ENCODE measurements at places on chromosomes 12 and 14.

DNA sequence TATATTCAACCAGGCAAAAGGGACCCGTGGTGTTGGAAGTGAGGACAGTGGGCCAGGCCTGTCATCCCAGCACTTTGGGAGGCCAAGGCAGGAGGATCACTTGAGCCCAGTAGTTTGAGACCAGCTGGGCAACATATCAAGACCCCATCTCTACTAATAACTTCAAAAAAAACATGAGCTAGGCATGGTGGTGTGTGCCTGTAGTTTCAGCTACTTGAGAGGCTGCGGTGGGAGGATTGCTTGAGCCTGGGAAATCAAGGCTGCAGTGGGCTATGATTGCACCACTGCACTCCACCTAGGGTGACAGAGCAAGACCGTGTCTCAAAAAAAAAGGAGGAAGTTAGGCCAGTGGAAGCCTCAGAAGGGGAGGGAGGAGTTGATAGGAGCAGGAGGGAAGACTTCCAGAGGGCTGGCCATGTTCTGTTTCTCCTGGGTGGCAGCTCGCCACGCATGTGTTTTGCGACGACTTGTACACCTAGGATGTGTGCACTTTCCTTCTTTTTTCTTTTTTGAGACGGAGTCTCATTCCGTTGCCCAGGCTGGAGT lies 10.1 kb downstream of the SLC25A29 start:
- DNase-seq = no peak

GRCh38 chr12:105053116-105053572 lies 31.1 kb downstream of the ALDH1L2 start:
- DNase-seq = peak; percentile 68

- no peak for DNase-seq
Observed at GRCh38 chr12:12636641-12637040, 25.0 kb downstream of the CREBL2 start.

GRCh38 chr14:67666750-67667449 lies 7.5 kb downstream of the VTI1B start:
- peak; percentile 3 for DNase-seq

- DNase-seq = peak; percentile 75
Observed at GRCh38 chr12:98516111-98516873, 902 bp downstream of the TMPO start.

GRCh38 chr12:61514016-61514415 lies 746.2 kb upstream of the USP15 start:
- DNase-seq = no peak

DNA sequence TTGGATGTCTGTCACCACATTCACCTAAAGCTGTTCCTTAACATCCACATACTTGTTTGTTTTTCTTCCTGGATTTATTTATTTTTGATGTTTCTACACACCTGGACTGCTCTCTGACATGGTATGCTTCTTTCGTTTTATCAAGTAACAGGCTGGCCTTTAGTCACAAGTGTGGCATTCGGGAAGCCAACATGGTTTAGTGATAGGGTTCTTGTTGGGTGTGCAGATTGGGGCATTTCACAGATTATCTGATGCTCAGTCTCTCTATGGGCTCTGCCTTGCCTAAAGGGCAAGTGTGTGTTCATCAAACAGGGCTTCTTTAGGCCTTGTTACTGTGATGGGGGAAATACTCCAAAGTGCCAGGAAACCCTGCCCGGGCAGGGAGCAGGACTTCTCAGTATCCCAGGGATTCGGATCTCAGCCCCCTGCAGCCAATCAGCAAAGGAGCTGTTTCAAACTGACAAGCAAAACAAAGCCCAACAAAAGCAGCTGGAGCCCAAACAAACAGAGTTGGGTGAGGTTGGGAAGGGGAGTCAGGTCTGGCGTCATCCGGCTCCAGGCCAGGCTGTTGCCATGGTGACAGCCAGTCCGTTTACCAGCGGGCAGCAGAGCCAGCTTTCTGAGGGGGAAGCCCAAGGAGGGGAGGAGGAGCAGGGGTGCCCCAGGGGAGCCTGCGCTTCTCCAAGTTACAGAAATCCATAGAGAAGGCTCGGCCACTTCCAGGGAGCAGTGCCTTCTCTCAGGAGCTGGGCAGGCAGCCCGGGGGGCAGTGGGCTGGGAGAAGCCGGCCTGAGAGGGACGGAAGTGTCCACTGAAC lies 31.9 kb downstream of the FOS start:
- no peak for DNase-seq

GRCh38 chr12:100219328-100220109 lies 18.9 kb downstream of the ACTR6 start:
- no peak for DNase-seq

DNA sequence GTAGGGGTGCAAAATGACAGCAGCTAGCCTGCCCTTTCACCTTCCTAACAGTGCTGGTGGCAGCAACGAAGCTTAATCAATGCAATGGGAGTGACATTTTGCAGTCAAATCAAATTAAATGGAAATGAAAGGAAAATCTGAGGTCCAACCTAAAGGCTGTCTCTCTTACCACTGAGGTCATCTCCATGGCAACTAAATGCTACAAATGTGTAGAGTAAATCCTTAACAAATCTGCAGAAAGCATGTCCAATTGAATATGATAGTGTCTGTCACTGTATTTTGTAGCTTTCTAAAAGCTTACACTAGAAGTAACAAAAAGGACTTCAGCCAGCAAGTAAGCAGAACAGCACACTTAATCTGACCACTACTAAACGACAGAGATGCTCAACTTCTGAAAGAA lies 488.8 kb downstream of the BCAT1 start:
- DNase-seq = no peak

GRCh38 chr12:121861636-121862254 lies 3.1 kb upstream of the HPD start:
- no peak for DNase-seq

DNA sequence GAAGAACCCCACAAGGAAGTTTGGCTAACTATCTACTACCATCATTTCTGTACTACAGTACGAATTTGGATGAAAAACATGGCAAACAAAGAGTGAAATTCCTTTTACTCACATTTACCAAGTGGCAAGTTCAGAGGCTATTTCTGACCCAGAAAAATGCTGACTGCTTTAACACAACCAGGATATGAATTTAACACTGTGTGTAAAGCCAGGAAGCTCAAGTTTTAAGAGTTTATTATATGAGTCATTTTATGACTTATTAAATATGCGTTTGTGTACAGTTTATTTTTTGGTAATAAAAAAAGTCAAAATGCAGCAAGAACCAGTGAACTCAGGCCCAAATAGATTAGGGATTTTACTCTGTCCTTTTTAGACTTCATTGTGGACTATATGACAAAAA lies 58.4 kb upstream of the STAC3 start:
- no peak for DNase-seq

DNA sequence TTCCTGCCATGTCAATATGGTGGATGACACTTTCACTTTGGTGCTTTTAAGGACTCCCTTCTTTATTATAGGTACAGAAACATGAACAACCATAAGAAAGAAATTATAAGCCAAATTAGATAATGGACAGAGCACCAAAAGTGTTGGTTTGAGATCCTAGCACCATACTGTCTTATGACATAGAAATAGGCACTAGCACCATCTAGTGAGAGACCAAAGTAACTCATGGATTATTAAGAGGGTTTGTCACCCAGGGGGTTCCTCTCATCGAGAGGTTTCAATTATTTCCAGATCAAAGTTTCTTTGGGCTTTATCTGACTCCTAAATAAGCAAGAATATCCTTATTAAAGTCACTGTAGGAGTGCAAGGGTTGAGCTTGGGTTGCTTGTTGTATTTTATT lies 153.0 kb upstream of the DIO2 start:
- DNase-seq = no peak

DNA sequence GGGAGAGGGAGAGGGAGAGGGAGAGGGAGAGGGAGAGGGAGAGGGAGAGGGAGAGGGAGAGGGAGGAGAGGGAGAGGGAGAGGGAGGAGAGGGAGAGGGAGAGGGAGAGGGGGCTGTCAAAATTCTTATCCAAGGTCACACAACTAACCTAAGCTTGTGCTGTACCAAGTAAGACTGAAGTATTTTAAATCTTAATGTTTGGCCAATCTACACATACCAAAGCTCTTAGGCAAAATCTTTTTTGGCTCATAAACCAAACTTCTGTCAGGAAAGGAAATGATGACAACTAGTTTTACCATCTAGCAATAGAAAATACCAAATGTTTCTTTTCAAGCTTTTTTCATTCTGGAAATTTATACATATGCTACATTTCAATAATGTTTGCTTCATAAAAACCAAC lies 33.8 kb downstream of the CCDC38 start:
- no peak for DNase-seq

DNA sequence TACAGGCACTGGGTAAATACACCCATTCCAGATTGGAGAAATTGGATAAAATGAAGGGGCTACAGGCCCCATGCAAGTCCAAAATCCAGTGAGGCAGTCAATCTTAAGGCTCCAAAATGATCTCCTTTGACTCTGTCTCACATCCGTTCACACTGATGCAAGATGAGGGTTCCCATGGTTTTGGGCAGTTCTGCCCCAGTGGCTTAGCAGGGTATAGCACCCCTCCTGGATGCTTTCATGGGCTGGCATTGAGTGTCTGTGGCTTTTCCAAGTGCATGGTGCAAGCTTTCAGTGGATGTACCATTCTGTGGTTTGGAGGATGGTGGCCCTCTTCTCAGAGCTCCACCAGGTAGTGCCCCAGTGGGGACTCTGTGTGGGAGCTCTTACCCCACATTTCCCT lies 427.2 kb downstream of the TRHDE start:
- DNase-seq = no peak

GRCh38 chr12:106867651-106868050 lies 88.1 kb upstream of the TMEM263 start:
- DNase-seq = no peak

DNA sequence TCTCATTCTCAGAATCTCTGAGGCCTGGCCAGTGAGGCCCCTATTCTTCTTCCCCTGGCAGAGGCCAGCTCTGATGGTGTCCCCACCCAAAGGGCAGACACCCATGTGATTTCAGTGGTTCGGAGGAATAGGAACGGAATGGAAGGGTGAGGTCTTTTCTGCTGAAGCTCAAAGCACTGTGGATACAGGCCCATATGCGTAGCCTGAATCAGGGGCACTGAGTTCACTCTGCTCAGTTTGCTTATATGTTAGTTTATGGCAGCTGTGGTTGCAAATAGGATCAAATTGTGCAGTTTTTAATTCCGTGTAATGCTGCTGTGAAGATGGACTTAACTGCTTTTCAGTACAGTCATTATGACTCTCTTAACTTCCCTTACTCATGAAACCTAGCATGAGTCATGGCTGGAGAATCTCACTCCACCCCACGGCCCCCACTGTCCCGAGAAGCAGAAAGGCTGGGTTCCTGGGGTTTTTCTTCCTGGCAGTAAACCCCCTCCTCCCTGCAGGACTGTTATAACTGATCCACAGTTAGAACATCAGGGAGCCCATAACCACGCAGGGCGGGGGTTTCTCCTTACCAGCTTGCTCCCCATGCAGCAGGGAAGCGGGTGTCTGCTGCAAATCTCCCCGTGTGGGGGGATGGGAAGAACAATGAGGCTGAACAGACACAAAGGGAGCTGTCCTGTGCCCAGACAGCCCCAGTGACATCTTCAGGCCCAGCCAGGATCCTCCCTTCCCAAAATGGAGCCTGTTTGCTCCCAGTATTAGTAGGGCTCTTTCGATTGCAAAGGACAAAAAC lies 122.7 kb downstream of the SLC38A6 start:
- no peak for DNase-seq

GRCh38 chr12:122123051-122123760 lies 44.6 kb downstream of the MLXIP start:
- peak; percentile 64 for DNase-seq

GRCh38 chr14:54662491-54663133 lies 95.7 kb downstream of the SAMD4A start:
- DNase-seq = no peak

- no peak for DNase-seq
Observed at GRCh38 chr12:55659486-55660385, 23.0 kb downstream of the OR10P1 start.

GRCh38 chr12:100715976-100716944 lies 78.3 kb upstream of the ANO4 start:
- DNase-seq = no peak

- DNase-seq = no peak
Observed at GRCh38 chr12:42582050-42582449, 7.5 kb downstream of the PRICKLE1 start.

DNA sequence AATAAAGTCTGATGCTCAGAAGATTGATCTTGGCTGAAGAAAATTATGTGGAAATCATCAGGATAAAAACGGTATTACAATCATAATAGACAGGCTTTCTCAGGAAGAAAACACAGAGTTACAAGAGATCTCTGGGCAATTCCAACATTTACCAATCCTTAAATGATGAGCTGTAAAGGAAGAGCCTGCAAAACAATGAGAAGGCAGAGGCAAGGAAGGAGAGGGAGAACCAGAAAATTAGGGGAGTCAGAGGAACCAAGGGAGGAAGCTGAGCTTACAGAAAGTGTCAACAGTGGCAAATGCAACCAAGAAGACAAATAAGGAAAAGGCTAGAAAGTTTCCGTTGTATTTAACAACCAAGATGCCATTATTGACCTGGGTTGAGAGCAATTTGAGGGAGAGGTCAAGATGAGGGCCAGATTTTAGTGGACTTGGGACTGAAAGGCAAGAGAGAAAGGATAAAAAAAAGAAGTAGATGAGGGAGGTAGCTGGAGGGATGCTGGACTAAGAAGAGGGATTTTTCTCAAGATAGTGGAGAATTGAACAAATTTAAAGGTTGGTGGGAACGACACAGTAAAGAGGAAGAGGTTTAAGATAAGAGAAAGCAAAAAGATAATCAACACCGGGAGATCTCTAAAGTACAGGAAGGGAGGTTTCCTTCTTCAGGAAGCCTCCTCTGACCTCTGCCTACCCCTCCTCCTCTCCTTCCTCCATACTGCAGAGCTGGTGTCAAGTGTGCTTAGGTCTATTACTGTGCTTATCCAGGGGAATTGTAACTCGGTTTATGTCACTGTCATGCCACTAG lies 116.9 kb downstream of the DUSP6 start:
- DNase-seq = no peak

GRCh38 chr14:59463787-59464485 lies 1.2 kb downstream of the GPR135 start:
- DNase-seq = no peak

DNA sequence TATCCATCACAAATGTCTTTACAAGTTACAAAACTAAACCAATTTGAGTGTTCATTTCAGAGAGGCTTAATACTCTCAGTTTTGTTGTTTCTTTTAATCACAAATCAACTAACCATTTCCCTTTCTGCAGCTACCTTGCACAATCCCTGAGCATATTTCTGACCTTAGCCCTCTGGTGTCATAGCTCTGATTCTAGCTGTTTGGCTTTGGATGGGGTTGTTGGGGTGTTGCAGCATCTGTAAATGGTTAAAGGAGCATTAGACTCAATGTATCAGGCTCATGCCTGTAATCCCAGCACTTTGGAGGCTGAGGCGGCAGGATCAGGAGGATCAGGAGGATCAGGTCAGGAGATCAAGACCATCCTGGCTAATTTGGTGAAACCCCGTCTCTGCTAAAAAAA lies 461.4 kb downstream of the NRXN3 start:
- DNase-seq = no peak

DNA sequence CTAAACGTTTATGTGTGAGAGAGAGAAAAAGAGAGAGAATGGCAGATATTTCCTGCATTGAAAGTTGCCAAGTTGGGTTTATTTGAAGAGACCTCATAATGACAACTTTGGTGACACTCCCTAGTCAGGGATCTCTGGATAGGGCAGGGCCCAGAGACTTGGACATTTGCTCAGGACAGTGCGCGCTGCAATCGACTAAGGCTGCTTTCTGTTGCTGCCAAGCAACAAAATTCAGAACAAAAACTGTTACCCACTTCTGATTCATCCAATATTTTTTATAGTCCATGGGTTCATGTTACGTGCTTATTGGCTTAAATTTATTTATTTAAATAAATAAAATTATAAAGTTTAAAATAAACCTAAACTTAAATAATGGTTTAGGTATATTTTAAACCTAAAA lies 34.2 kb downstream of the PTGER2 start:
- DNase-seq = no peak
